Calu3 (cell line): ENCODE measurements at places on chromosomes 2 and 18. TPM values are rescaled to one million over a fixed set of nuclear protein-coding genes. Genes with fewer than 3 reads are reported as not detected.

EPHA4 gene
- total RNA-seq: 2.8 and 3.2 TPM in 2 replicates

UCN gene
- 4.6 and 6.6 TPM in 2 replicates for total RNA-seq

RIT2 gene
- not detected in 2 replicates for total RNA-seq

ARHGAP25 gene
- 0.51 TPM in 1 of 2 replicates, not detected in the other for total RNA-seq

SCG2 gene
- total RNA-seq: 0.52 and 0.56 TPM in 2 replicates

ACOXL gene
- total RNA-seq: 2.4 and 2.7 TPM in 2 replicates

SCRN3 gene
- total RNA-seq: 25.6 and 31.5 TPM in 2 replicates

TMEM17 gene
- 3.3 and 3.6 TPM in 2 replicates for total RNA-seq

TNFRSF11A gene
- 94.6 and 126 TPM in 2 replicates for total RNA-seq

HNMT gene
- 56.5 and 68.2 TPM in 2 replicates for total RNA-seq

FKBP7 gene
- total RNA-seq: 8.8 and 8.9 TPM in 2 replicates

SLC40A1 gene
- 37.6 and 49.6 TPM in 2 replicates for total RNA-seq

DNA sequence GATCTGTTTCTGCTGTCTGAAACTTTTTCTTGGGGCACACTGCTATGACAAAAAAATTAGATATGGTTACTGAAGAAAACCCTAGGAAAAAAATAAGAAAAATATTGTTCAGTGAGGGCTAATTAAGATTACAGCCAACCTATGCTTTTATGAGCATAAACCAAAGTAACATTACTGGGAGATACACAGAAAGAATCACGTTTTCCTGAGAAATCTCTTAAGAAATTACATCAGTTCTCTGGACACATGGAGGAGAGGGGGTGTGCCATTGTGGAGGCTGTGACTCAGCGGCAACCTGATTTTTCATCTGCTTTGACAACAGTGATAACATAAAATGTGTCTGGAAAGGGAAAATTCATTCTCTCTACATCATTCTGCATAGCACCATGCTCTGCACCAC is 13.4 kb upstream of the NMI start:
- peaks cover 37% of the 10 kb centered on the region for H3K4me1 ChIP-seq
- H3K36me3 ChIP-seq: no peaks in the 10 kb centered on the region
- no peaks in the 10 kb centered on the region for H3K27me3 ChIP-seq
- no peak for DNase-seq

GRCh38 chr18:11115276-11115675 is 34.1 kb downstream of the PIEZO2 start:
- no peaks in the 10 kb centered on the region for H3K27me3 ChIP-seq
- H3K4me3 ChIP-seq: no peak overlapping the region
- DNase-seq: no peak
- no peaks in the 10 kb centered on the region for H3K36me3 ChIP-seq

DNA sequence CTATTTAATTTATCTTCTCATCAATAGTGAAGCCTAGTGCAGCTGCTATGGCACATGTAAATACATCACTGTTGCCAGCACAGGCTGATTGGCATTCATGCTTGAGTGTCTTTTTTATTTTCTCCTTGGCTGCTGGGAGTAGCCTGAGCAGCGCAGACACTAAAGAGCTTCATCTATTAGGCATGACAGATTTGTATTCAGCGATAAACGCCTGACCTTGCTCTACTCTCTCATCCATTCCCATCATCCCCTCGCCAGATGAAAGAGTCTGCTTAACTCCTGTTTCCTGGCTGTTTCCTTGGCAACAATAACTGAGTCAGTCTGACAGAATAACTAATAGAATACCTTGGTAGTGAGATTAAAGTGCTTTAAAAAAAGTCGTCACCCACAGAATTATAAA is 753.6 kb downstream of the DCC start:
- H3K36me3 ChIP-seq: no peaks in the 10 kb centered on the region
- H3K27ac ChIP-seq: no peak overlapping the region
- H3K4me3 ChIP-seq: no peak overlapping the region
- H3K4me1 ChIP-seq: no peaks in the 10 kb centered on the region

DNA sequence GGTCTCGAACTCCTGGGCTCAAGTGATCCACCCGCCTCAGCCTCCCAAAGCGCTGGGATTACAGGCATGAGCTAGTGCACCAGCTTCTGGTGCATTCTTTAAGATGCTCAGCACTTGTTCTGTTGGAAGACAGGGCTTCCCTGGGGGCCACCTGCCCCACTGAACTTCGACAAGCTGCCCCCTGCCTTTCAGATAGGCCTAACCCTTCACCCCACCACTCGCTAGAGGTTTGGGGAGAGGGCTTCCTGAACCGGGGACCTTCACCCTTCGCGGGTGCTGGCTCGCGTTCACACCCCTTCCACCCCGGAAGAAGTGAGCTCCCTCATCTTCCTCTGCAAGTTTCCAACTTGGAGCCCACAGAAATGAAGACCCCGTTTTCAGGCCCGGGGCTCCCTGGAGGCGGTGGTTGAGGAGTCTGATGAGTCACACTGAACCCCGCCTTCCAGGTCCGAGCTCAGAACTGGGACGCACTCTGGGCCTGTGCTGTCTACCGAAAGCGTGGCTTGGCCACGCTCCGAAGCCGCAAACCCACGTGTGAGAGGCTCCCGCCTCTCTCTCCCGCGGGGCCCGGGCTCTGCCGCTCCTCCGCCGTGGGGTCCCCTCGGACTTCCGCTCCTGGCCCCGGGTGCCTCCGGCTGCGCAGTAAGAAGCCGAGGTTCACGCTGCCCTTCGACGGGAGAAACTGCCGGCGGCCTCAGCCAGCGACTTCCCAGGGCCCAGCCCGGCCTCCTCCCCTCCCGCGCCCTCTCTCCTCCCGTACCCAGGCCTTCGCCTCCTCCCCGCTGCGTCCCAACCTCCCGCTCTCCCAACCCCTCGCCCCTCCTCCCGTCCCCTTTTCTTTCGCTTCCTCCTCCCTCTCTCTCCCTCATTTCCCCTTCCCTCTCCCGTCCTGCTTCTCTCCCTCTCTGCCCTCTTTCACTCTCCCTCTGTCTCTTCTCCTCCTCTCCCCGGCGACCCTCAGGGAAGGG is 47.5 kb upstream of the SP3 start:
- H3K36me3 ChIP-seq: no peaks in the 10 kb centered on the region
- DNase-seq: no peak
- H3K4me1 ChIP-seq: no peaks in the 10 kb centered on the region
- H3K27ac ChIP-seq: no peak overlapping the region

GRCh38 chr2:150561076-150561475 is 73.6 kb upstream of the RND3 start:
- H3K27ac ChIP-seq: no peak overlapping the region
- H3K4me1 ChIP-seq: no peaks in the 10 kb centered on the region
- no peaks in the 10 kb centered on the region for H3K27me3 ChIP-seq

GRCh38 chr2:105385731-105386540 is 12.9 kb downstream of the FHL2 start:
- H3K4me1 ChIP-seq: peaks cover 27% of the 10 kb centered on the region
- peaks cover 95% of the 10 kb centered on the region for H3K36me3 ChIP-seq
- no peaks in the 10 kb centered on the region for H3K27me3 ChIP-seq
- no peak overlapping the region for H3K4me3 ChIP-seq

GRCh38 chr18:80167931-80168330 is 58.9 kb downstream of the ADNP2 start:
- H3K27me3 ChIP-seq: no peaks in the 10 kb centered on the region
- no peak overlapping the region for H3K4me3 ChIP-seq
- DNase-seq: no peak
- H3K27ac ChIP-seq: no peak overlapping the region
- peaks cover 4% of the 10 kb centered on the region for H3K36me3 ChIP-seq

DNA sequence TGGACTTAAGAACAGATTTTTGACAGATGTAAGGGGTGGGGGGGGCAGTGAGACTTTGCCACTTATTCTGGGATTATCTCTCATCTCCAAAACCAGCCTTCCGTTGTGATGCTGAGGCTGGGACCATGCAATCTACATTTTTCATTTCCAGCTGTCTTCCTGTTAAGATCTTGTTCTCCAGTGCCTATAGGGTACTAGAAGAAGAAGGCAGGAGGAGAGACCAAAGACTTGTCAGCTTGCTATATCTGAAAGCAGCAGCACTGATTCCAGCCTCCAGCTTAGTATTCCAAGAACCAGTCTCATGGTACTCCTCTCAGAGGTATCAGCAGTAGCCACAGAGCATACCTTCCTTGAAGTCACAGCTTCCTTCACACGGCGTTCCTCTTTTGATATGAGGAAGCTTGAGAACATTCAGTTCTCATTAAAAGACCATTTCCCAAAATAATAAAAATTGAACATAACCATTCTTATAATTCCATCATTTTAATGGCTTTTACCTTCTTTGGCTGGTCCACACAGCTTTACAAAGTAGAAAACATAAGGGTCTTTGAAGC is 49.8 kb downstream of the USP34 start:
- peaks cover 12% of the 10 kb centered on the region for H3K4me1 ChIP-seq
- H3K4me3 ChIP-seq: no peak overlapping the region
- H3K27ac ChIP-seq: no peak overlapping the region
- no peaks in the 10 kb centered on the region for H3K36me3 ChIP-seq
- no peaks in the 10 kb centered on the region for H3K27me3 ChIP-seq

GRCh38 chr2:132757002-132757589 is 87.1 kb upstream of the LYPD1 start:
- DNase-seq: no peak
- H3K27ac ChIP-seq: no peak overlapping the region
- no peak overlapping the region for H3K4me3 ChIP-seq

DNA sequence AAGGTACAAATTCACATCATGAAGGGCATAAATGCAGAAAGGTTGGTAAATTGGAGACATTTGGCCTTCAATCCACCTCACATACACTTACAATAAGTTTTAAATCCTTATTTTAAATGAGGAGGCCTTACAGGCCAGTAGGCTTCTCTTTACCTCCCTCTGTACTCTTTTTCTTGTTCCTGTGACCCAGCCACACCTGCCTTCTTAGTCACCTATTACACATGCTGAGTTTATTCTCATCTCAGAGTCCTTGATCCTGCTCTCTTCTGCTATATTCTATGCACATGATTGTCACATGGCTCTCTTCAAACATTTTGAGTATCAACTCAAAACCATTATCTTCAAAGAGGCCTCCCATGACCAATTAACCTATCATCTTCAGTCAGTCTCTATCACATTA is 491.5 kb downstream of the SATB2 start:
- H3K27ac ChIP-seq: no peak overlapping the region
- peaks cover 9% of the 10 kb centered on the region for H3K4me1 ChIP-seq
- DNase-seq: no peak
- H3K27me3 ChIP-seq: no peaks in the 10 kb centered on the region
- no peak overlapping the region for H3K4me3 ChIP-seq

GRCh38 chr2:6832596-6833299 is 33.0 kb downstream of the CMPK2 start:
- no peak for DNase-seq
- H3K36me3 ChIP-seq: no peaks in the 10 kb centered on the region
- no peak overlapping the region for H3K27ac ChIP-seq
- peaks cover 8% of the 10 kb centered on the region for H3K4me1 ChIP-seq
- peaks cover 14% of the 10 kb centered on the region for H3K27me3 ChIP-seq
- no peak overlapping the region for H3K4me3 ChIP-seq

- no peaks in the 10 kb centered on the region for H3K27me3 ChIP-seq
- H3K4me1 ChIP-seq: peaks cover 13% of the 10 kb centered on the region
- no peak for DNase-seq
- no peak overlapping the region for H3K27ac ChIP-seq
- no peaks in the 10 kb centered on the region for H3K36me3 ChIP-seq
These were observed 26.6 kb downstream of the ZC3H6 start for GRCh38 chr2:112301973-112302372.

DNA sequence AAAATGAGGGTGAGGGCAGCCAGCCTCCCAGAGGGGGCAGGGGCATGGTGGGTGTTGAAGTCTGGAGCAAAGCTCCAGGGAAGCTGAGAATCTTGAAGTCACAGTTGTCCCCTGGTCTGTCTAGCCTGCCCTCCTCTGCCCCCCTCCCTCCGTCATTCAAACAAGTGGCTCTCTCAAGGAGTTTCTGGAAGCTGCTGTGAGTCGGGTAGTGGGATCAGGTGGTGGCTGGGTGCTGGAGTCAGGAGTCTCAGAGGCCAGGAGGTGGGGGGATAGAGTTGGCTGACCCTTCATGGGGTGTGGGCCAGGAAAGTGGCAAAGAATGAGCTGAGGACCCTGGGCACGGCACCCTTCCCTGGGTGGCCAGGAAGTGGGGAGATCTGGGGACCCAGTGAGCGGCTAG is 495 bp upstream of the ASIC4 start:
- H3K27me3 ChIP-seq: peaks cover 98% of the 10 kb centered on the region
- no peak for DNase-seq
- H3K4me1 ChIP-seq: peaks cover 29% of the 10 kb centered on the region
- H3K27ac ChIP-seq: no peak overlapping the region
- peak overlapping the region; percentile 56 for H3K4me3 ChIP-seq

DNA sequence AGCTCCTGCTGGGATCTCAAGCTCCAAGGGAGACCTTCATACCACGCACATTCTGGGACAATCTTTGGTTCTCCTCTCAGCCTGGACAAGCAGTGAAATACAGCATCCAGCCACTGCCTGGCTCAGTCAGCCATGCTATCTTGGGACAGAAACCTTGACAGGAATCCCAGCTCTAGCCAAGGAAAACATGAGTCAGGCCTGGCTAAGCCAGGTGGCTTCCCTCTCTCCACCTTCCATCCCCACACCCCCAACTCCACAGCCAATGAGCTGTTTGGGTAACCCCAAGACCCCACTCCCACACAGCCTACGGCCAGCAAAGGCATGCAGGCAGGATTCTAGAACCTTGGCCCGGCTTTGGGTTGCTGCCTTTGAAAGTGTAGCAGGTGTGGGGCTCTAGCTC is 64.9 kb downstream of the MCFD2 start:
- no peak overlapping the region for H3K4me3 ChIP-seq
- H3K36me3 ChIP-seq: peaks cover 8% of the 10 kb centered on the region
- H3K4me1 ChIP-seq: peaks cover 66% of the 10 kb centered on the region
- peak; percentile 47 for DNase-seq
- no peak overlapping the region for H3K27ac ChIP-seq

DNA sequence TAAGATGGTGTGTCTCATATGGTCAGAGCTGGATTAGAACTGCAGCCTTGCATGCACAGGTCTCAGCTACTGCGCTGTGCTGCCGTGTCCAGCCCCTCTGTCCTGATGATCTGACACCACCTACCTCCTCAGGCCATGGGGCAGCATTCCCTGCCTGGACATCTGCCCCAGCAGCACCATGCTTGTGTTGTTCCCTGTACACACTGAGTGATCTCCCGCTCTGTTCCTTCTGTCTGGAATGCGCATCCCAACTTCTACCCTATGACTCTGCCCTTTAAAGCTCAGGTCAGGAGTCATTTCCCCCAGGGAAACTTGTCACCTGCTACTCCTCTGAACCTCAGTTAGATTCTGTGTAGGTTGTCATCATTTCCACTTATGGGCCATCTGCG is 157.4 kb upstream of the TTC39C start:
- no peaks in the 10 kb centered on the region for H3K27me3 ChIP-seq
- peak overlapping the region; percentile 59 for H3K27ac ChIP-seq
- peaks cover 63% of the 10 kb centered on the region for H3K4me1 ChIP-seq
- peaks cover 15% of the 10 kb centered on the region for H3K36me3 ChIP-seq

- H3K36me3 ChIP-seq: no peaks in the 10 kb centered on the region
- no peak overlapping the region for H3K27ac ChIP-seq
- DNase-seq: no peak
- H3K4me3 ChIP-seq: no peak overlapping the region
- no peaks in the 10 kb centered on the region for H3K27me3 ChIP-seq
- H3K4me1 ChIP-seq: no peaks in the 10 kb centered on the region
These were observed 50.6 kb upstream of the FSIP2 start for GRCh38 chr2:185687967-185688366.

DNA sequence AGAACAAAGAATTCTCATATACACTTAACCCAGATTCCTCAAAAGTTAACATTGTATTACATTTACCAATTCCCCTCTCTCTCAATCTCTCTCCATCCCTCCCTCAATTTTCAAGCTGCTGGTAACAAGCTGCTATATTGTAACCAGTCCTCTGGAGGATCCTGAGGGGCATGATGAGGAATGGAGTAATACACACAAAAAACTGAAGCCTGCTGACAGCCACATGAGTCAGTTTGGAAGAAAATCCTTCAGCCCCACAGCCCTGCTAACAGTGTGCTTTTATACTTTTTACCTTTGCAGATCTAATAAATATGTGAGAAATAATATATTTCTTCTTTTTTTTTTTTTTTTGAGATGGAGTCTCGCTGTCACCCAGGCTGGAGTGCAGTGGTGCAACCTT is 165.7 kb upstream of the RAB12 start:
- H3K4me1 ChIP-seq: no peaks in the 10 kb centered on the region
- H3K36me3 ChIP-seq: no peaks in the 10 kb centered on the region
- peaks cover 15% of the 10 kb centered on the region for H3K27me3 ChIP-seq
